AG09319 (cell line): ENCODE measurements at places on chromosomes 2 and 18.
A peak's percentile ranks its signal among the peaks of the same experiment; 100 is the strongest.

DNA sequence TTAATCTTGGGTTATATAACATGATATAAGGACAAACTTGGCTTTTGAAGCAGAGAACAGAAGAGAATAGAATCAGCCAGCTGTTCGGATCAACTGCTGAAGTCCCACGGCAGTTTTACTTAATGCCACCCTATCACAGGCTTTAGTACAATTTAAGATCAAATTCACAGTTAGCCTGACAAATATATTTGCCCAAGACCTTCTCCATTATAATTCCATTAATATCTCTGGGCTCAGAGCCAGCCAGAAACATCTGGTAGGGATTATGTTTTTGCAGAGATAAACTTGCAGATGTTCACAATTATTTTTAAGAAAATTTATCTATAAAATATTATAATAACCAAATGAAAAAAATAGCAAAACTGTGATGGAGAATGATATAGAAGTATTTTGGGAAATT, 381.4 kb downstream of the RAD51AP2 start:
- no peak for DNase-seq

GRCh38 chr18:75858754-75859153, 431.3 kb upstream of the SMIM21 start:
- no peak for DNase-seq

- no peak for DNase-seq
These were observed 152.7 kb upstream of the SPHKAP start for GRCh38 chr2:228334180-228334579.

- DNase-seq, result no peak
These were observed 5.0 kb upstream of the PKDCC start for GRCh38 chr2:42042631-42043355.

DNA sequence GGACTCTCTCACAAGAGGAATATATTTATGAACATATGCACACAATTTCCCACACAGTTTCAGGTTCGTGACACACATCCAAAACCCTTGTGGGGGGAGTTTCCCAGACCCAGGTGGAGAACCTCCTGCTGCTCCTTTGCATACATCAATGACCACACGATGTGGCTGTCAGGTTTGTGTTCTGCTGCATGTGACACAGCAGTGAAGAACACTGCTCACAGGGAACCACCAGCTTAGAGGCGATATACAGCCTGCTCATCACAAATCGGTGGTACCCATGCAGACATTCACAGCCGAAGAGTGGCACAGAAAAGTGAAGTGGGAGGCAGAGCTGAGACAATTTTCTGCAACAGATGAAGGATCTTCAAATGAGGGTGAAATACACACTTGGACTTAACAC, 175.6 kb upstream of the ZFP36L2 start:
- no peak for DNase-seq

- DNase-seq, result peak; percentile 81
These were observed 56.2 kb downstream of the ITSN2 start for GRCh38 chr2:24304098-24304497.

DNA sequence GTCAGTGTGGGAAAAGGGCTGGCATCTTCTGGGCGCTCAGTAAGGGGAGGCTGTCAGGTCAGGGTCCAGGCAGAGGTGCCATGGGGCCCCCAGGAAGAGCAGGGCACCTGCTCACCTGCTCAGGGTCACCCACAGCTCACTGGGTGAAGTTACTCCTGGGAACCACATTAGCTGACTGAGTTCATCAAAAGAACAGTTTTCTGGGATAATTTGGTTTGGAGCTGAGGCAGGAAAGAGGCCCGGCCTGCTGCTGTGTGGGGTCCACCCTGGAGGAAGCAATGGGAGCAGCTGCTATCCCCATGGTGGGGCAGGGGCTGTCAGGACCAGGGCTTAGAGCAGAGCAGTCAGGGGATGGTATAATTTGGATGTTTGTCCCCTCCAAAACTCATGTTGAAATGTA, 97.2 kb upstream of the GPC1 start:
- no peak for DNase-seq

GRCh38 chr2:58182527-58182926, 58.6 kb downstream of the FANCL start:
- DNase-seq, result no peak

GRCh38 chr18:2304378-2305175, 266.7 kb downstream of the METTL4 start:
- no peak for DNase-seq

- no peak for DNase-seq
These were observed 25.4 kb downstream of the POLR1A start for GRCh38 chr2:86079981-86080911.

- no peak for DNase-seq
These were observed 123.7 kb downstream of the TFCP2L1 start for GRCh38 chr2:121161272-121161671.

DNA sequence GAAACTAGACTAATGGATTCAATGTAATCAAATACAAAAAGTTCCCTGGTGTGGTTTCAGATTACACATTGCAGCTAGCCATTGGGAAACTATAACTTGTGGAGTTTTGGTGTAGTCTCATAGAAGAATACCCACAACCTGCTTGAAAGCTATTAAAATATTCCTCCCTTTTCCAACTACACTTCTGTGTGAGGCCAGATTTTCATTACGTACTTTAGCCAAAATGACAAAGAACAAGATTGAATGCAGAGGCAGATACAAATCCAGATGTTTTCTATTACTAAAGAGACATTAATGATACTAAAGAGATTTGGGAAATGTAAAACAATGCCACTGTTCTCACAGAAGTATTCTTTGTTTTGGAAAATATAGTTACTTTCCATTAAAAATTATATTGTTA, 128.7 kb upstream of the SLC35G4 start:
- DNase-seq, result no peak

- peak; percentile 19 for DNase-seq
These were observed 52.1 kb downstream of the ABCG8 start for GRCh38 chr2:43890855-43891254.

DNA sequence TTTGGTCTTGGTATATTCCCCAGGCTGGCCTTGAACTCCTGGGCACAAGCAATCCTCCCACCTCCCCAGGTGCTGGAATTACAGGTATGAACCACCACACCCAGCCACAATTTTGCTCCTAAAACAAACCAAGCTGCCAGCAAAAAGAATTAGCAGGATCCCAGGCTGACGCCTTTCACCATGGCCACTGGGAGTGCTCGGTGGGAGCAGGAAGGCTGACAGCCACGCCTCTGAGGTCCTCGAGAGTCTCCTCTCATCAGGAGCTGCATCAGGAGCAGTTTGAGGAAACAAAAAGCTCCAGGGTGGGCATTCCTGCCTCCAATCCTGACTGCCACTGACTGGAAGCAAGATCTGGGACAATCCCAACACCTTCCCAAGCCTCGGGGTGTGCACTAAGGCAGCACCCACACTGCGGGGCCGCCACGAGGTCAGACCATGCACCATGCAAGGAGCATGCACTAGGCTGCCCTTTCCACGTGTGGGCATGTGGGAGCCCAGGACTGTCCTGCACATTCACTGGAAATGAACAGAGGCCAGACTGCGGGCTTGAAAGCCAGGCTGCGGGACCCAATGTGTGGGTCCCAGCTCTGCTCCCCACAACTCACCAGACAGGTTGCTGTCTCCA, 51.4 kb downstream of the TFCP2L1 start:
- no peak for DNase-seq

DNA sequence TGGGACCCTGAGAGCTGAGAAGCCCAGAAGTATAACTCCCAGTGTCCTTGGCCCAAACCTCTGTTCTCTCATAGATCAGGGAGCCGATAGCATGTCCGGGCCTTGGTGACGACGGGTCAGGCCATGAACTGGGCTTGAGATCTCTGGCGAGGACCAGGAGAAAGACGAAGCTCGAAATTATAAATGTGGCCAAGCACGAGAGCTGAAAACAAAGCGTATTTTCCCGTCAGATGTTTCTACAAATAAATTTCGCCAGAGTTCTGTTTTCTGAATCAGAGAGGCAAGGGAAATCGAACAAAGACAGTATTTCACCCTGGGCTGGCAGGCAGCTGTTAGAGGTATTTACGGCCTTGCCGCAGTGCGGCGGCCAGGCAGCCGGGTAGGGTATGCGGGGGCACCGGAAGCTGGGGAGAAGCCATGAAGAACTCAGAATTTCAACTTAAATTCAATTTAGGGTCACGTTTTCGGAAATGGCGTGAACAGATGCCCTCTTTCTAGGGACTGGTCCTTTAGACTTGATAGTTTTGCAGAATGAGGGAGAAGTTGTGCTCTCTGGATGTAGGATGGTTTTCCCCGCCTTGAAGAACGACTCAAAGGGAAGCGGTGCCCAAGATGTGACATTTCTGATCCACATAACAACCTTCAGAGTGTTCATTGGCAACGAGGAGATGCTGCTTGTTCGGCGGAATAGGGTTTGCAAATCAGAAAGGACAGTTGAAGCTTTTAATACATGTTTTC, 9.6 kb downstream of the HOXD8 start:
- DNase-seq, result no peak

DNA sequence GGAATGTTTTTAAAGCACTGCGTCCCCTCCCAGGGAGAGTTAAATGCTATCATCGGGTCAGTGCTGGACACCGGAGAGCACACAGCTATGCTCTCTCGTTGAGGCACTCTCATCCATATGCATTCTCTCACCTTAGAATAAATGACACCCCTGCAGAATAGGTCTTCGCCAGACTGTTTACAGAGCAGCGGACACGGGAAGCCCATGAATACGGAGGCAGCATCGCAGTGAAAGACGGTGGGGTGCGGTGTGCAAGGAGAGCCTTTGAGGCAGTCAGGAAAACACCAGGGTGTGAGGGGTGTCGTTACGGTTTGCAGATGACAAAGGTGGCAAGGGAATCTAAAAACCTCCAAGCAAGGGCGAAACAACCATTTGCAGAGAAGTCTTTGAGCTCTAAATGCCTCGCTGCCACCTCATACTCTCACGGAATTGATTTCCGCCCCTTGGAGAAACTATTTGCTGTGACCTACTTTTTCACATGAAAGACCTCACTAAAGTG, 169.2 kb upstream of the FHL2 start:
- DNase-seq, result no peak

DNA sequence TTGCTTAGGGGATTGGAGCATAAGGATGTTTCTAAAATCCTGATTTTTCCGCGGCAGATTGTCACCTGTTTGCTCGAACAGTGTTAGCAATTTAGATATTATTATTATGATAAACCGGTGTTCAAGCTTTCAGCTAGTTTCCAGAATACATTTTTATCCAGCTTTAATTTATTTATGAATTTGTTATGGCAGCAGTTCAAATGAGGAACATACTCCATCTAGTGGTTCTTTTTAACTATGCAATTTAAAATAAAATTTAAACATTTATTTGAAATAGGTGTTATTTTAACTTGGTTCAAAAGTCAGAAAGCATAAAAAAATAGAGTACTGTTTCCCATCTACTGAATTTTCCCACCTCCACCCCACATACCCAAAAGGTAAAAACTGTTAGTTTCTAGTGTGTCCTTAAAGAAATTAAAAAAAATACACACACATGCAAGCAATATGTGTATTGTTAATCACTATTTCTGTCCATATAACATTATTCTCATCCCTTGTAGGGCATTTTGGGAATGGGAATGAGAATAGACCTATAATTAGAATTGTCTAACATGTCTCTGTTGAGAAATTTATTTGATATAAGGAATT, 23.2 kb downstream of the ACOXL start:
- no peak for DNase-seq

- DNase-seq, result no peak
These were observed 163.4 kb downstream of the BCL2 start for GRCh38 chr18:63155910-63156773.

DNA sequence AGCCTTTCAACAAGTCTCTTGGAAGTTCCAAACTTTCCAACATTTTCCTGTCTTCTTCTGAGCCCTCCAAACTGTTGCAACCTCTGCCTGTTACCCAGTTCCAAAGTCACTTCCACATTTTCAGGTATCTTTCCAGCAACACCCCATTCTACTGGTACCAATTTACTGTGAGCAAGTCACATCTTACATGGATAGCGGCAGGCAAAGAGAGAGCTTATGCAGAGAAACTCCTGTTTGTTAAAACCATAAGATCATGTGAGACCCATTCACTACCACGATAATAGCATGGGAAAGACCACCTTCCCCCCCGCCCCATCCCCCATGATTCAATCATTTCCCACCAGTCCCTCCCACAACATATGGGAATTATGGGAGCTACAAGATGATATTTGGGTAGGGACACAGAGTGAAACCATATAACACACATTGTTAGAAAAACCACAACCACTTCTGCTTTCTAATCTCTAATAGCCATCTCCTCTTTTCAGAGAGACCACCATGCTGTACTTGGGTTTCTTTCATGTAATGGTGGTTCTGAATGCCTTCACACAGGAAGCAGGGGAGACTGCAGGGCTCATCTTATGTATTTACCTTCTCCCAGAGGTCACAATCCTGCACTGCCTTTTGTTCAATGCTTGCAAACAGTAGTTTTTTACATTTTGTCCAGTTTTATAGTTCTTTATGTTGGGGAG, 46.0 kb upstream of the CALCRL start:
- no peak for DNase-seq

DNA sequence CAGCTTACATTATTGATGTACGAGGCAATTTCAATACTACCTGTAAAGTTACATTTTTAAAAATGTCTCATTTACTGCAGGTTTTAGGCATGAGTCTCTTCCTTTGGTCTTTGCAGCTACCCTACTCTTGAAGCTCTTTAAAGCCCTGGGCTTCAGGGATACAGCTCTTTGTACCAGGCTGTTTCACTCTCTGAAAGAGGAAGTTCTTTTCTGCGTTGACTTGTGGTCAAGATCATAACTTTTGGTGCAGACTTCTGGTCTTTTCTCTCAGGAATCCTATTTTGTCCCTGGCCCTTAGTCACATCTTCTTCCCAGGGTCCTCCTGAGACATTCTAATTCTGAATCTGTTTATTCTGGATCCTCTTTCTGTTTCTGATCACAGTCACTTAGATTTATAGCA, 16.6 kb upstream of the HRH4 start:
- DNase-seq, result no peak

DNA sequence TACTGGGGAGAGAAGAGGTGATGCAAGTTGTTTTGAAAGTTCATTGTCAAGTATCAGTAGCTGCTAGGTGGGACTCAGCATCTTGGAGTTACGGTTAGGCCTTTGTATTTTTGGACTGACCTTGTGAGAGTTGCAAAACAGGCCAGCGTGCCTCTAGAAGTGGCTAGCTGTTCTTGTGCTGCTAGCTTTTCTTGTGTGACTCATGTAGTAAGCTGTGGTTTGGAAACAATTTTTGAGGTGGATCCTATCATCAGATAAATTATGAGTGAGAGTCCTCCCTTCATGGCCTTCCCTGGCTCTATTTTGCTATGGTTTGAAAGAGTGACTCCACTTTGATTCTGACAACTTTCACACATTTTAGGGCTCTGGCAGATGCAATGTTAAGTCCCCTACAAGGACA, 409.2 kb upstream of the HS6ST1 start:
- DNase-seq, result peak; percentile 65

DNA sequence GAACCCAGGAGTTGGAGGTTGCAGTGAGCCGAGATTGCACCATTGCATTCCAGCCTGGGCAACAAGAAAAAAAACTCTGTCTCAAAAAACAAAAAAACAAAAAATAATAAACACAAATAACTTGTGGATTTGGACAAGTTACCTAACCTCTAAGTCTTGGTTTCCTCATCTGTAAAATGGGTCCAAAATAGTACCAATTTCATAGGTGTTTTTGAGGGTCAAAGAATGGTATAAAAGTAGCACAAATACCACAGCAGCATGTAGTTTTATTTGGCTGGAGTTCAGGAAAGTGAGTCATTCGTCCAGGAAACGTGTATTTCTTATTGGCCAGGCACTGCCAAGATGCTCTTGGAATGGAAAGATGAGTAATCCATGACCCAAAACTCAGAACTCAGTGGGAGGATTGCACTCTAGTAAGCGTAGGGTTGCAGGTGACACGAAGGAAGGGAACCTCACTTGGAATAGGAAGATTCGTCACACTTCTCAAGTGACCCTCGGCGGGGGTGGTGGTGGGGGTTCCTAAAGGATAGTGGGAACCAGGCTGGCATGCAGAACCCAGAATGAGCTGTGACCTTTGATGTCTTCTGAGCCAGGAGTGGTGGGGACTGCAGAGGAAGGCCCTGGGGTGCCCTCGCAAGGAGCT, 24.4 kb downstream of the GRHL1 start:
- DNase-seq, result peak; percentile 72
